ENCODE measurements at places on chromosomes 7 and 10. TPM values are rescaled to one million over a fixed set of nuclear protein-coding genes. Genes with fewer than 3 reads are reported as not detected.

ADIRF gene
- not detected for total RNA-seq

POLL gene
- 23.3 TPM for total RNA-seq

- no peak for DNase-seq
Measured at GRCh38 chr10:31280972-31281371, 38.0 kb upstream of the ZEB1 start.

DNA sequence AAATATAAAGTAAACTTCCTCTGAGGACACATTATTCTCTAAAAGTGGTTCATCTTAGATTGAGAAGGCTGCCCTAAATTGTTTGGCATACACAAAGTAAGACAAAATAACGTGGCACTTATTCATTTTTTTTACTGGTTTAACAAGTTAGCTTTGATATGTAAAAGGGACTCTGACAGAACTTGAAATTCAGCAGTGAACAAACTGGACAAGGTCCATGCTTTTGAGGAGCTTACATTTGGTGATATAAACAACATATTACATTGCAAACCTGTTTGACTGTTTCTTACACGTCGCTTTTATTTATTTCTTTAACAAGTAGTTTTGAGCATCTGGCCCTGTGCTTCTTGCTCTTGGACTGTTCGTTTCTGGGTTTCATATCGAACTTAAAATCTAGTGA, 253.1 kb upstream of the POM121L12 start:
- no peak for DNase-seq

DNA sequence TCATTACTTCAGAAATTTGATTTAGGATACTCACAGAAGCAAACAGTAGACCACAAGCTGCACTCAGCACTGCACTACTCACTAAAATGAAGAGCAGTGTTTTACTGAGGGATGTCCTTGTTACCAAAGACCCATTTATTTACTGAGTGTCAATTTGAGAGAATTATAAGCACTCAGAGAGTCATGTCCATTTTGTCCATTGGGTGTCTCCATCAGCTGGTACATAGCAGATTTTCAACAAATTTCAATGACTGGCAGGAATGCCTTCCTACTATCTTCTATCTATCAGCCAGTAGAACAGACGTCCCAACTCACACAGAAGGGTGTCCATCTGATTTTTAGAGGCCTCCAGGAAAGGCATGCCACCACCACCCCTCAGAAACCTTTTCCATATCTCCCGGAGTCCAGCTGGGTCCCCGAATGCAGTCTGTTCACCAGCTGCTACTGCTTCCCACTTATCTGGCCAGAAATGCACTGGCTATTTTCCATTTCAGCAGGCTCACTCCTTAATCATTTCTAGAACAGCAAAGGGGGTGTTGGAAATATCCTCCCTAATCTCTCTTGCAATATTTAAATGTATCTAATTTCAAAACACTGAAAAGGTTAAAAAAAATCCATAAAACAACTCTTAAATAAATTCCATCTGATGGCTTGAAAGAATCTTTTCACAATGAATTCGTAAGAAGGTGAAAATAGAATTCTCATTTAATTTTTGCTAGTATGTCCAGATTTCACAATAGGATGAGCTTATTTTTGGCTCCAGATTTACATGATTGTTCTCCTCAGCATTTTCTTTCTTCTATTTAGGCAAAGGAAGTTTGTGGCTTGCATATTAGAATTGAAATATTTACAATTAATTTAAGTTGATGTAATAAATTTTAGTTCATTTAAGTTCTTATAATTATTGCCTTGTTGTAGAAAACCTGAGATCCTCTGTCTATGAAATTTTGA, 1164.0 kb upstream of the CELF2 start:
- no peak for DNase-seq

DNA sequence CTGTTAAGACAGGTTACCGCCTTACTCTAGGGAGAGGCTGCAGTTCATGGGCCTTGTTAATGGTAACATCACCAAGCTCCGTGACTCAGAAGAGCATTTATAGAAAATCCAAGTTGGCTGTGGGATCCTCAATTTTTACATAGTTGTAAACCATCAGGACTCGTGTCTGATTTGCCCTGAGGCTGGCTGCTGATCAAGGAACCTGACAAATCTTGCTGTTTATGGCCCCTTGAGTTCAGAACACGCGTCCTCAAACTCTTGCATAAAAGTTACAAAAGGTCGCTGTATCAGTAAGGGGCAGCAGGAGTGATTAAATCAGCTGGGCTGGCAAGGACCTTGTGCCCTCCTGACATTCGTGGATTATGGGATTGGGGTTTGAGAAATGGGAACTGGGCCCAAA, 4.6 kb downstream of the SLC13A4 start:
- DNase-seq: no peak

DNA sequence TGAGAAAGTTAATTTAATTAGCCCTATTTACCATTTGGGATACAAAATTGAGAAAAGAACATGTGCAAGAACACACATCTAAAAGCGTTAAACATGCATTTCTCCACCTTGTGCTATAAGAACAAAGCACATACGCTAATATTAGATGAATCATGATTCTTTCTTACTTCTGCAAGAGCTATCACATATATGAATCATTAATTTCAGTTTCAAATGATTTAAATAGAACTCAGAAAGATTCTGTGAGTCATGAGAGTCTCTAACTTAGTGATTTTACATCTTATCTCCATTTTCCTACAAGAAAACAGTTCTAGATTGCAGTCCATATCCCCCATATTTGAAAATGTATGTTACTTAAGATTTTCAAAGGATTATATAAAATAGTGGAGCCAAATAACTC, 173.9 kb downstream of the RNLS start:
- no peak for DNase-seq

ANKRD2 gene
- total RNA-seq: not detected

TRIM74 gene
- total RNA-seq: 4.1 TPM

DNA sequence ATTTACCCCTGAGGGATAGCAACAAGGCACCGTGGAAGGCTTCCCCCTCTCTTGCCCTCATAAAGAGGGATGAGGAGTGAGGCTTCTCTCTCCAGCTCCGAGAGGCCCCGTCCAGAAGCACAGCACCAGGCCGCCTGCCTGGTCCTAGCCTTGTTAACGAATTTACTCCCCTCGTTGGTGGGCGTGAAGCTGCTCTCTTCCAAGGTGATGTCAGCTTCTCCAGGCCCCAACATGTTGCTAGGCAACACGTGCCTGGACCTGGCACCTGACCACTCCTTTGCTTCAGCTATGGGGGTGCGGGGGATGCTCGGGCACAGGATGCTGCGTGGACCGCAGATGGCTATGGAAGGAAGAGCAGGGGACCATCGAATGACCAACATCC, 135.2 kb upstream of the MGMT start:
- DNase-seq: no peak

GRCh38 chr7:76515999-76516443, 5.7 kb downstream of the UPK3B start:
- no peak for DNase-seq

ZNF503 gene
- 0.38 TPM for total RNA-seq

PIK3AP1 gene
- 0.59 TPM for total RNA-seq

DNA sequence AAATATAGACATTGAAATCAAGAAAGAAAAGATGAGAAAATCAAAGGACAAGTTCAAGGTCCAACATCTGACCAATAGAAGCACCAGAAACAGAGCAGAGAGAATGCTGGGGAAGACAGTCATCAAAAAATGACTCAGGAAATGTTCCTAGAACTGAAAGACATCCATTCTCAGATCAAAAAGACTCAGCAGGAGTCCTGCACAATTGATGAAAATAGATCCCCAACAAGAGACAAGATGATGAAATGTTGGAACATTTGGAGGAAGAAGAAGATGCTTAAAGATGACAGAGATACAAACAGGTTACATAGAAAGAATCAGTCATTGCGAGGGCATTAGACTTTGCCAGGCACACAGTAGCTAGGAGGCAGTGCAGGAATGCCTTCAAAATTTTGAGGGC, 30.0 kb upstream of the EIF5AL1 start:
- no peak for DNase-seq

DNA sequence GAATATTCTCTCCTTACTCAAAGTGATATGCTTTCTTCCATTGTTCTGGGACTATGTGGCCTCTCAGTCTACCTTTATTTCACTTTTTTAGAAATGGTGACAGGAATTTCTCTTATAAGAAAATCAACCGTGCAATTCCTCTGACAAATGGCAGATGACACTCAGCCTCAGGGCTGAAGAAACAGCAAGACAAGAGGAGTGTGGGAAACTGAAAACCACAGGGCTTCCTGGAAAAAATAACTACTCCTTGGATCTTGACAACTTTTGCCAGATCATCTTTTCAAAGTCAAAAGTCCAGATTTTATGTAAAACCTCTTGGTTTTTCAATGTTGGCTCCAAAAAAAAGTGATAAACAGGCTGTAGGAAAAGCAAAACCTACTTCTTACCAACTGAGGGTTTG, 121.5 kb downstream of the TYW1B start:
- DNase-seq: no peak

- no peak for DNase-seq
Measured at GRCh38 chr7:88539518-88539917, 220.0 kb upstream of the ZNF804B start.

MYH16 gene
- not detected for total RNA-seq

CAMK1D gene
- total RNA-seq: 35.3 TPM

GRCh38 chr10:43060291-43060690, 16.6 kb upstream of the RET start:
- no peak for DNase-seq

GRCh38 chr10:114172216-114172615, 1.8 kb downstream of the CCDC186 start:
- DNase-seq: no peak

FASTK gene
- total RNA-seq: 82.2 TPM

DNA sequence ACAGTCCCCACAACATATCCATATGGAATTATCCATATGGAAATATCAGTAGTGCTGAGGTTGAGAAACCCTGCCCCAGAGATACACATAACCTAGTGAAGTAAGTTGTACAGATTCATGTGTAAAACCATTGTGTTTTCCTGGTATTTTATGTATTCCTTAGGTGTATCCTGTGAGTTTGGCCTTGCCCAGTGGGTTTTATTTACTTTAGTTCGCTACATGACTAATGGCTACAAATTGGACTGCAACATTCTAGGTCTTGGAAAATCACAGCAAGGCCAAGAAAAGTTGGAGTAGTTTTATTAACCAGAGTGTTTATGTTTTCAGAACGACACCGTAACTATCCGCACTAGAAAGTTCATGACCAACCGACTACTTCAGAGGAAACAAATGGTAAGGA, 1.4 kb downstream of the RPS24 start:
- no peak for DNase-seq

MLLT10 gene
- 46.0 TPM for total RNA-seq

DNA sequence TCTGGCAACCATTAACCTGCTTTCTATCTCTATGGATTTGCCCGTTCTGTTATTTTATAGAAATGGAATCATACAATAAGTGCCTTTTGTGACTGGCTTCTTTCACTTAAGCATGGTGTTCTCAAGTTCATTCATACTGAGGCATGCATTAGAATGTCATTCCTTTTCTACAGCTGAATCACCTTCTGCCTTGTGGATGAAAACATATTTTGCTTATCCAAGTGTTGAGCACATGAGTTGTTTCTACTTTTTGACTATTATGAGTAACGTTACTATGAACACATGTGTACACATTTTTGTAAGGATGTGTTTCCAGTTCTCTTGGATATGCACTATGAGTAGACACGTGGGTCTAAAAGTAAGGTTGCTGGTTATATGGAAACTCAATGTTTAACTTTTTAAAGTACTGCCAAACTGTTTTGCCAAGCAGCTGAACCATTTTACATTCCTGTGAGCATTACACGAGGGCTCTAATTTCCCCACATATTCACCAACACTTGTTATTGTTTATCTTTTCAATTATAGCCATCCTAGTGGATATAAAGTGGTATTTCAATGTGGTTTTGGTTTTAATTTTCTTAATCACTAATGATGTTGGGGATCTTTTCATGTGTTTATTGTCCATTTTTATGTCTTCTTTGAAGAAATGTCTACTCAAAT, 241.3 kb downstream of the FANK1 start:
- DNase-seq: no peak

GRCh38 chr10:56349611-56350010, 11.4 kb downstream of the ZWINT start:
- no peak for DNase-seq

DNA sequence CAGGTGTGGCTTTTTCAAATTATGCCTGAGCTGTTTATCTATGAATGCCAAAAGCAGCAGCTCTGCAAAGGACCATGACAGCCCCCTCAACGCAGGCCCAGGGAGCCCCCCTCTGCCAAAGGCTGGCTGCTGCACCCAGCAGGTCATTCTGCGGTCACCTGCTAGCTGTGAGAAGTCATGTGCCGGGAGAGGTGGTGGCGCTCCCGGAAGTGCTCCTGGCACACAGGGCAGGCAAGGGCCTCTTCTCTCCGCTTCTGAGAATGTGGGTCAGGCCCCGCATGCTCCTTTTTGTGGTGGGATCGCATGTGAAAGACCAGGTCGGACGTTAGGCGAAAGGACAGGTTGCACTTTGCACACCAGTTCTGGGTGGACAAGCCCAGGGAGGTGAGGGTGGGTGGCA, 16.4 kb downstream of the ZNF488 start:
- DNase-seq: no peak

NKX2-3 gene
- total RNA-seq: not detected

DNA sequence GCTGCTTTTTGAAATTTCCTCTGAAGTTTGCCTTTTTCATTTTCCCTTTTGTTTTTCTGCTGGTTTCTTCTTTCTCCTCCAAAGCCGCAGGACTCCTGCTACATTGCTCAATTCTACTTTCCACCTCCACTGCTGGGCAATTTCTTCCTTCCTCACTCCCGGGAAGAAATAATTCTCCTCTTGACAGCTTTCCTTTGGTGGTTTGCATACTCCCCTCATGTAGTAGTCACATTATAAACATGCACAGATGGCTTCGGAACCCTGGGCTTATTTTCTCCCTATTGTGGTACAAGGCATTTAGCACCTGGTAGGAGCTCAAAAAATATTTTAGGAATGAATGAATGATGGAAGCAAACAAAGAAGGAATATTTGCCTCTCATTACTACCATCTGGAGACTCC, 977.2 kb downstream of the LRMDA start:
- no peak for DNase-seq

OR6B1 gene
- total RNA-seq: not detected

ATP6V0A4 gene
- not detected for total RNA-seq

HOXA10 gene
- total RNA-seq: not detected

- no peak for DNase-seq
Measured at GRCh38 chr7:80600046-80600445, 38.4 kb upstream of the CD36 start.

MAT1A gene
- not detected for total RNA-seq

DNA sequence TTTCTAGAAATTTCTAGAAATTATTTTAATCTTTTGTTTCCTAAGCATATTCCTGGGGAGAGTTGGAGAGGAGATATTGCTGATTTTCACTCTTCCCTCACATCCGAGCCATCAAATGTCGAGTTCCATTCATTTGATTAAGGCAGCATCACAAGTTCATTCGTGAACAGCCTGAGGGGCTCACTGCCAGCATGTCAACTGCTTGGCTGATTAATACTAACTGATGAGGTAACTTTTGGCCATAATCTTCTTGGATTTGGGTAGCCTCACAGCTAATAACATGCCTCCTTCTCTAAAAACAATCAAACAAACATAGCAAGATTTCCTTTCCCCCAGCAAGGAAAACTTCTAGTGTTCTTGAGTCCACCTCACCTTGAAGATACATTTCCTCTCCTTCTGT, 87.1 kb upstream of the AFAP1L2 start:
- no peak for DNase-seq

DMBT1 gene
- total RNA-seq: not detected

- DNase-seq: no peak
Measured at GRCh38 chr7:70063927-70064326, 465.7 kb downstream of the AUTS2 start.

Measured in CD4-positive, alpha-beta T cell (primary cell).